Stimulated activated CD8-positive, alpha-beta memory T cell treated with anti-CD3 and anti-CD28 coated beads, Interleukin-12 subunit alpha, Interleukin-12 subunit beta, amount 100 ng/mL, for 4 hours (primary cell): ENCODE measurements at places on chromosomes 1 and 21.

DNA sequence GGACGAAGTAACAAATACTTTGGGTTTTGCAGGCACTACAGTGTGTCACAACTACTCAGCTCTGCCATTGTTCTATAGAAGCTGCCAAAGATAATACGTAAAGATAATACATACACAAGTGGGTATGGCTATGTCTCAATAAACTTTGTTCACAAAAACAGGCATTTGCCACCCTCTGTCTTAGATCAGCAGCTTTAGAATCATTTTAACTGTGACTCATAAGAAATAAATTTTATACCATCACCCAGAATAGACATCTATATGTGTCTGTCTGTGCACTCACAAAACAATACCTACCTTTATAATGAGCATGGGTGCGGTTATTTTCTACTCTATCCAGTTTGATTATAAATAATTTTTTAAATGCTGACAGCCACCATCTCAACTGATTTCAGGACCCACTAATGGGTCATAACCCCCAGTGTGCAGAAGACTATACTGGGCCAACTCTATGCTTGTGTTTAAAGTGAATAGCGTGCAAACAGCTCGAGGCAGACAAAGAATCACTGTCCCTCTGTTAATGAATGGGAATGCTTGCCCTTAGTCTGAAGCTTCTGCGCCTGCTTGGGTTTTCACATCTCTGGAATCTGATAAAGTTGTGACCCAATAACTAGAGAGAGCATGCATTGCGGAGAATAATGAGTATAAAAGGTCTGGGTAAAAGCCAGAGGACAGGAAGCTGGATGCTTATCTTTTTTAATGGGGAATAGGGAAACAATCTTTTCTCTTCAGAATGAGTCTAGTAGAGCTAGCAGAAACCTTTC lies 216.2 kb downstream of the PLPP3 start:
- DNase-seq: no peak

DNA sequence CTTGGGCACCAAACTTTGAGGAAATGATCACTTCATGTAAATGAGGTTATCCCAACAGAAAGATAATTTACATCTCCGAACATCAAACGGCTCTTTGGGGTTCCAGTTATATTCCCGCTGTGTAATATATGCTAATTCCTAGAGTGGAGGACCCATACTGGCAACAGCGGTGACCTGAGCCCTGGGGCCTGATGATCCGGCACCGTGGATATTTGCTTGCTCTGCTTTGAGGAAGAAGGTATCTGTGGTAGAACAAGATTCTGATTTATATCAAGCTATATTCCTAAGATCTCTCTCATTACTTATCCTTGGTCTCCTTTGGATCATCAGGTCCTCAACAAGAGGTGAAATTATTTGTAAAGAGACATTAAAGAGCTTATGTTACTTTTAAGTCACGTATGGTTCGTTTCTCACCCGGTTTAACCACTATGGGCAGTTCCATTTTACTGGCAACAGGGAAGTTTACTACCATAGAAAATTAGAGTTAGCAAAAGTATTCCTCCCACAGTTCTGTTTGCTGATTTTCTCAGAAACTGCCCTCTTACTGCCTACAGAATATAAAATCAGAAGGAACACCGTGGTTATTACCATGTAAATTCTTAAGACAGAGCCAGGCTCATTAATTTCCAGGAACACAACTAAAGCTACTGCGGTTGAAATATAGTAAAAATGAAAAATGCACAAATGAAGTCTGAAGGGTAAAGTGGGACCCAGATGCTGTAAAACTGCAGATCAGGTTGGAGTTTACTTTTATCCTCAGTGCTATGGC lies 56.7 kb downstream of the MRPL39 start:
- no peak for DNase-seq

GRCh38 chr1:53112271-53112774 lies 30.1 kb downstream of the SLC1A7 start:
- no peak for DNase-seq

DNA sequence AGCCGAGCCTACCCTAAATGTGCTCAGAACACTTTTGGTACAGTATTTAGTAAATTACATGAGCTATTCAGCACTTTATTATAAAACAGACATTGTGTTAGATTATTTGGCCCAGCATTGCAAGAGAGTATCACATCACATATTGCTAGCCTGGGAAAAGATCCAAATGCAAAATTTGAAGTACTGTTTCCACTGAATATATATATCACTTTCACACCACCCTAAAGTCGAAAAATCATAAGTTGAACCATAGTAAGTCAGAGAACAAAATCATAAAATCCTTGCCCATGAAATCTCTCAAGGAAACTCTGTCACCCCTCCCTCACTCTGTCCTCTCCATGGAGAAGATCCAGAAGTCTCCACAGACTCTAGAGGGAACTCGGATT lies 33.1 kb downstream of the RGS8 start:
- DNase-seq: no peak

GRCh38 chr21:14541841-14542490 lies 4.1 kb downstream of the SAMSN1 start:
- no peak for DNase-seq

- DNase-seq: no peak
These were observed 157.1 kb upstream of the NRIP1 start for GRCh38 chr21:15221799-15222386.

GRCh38 chr21:45327441-45328197 lies 39.9 kb upstream of the POFUT2 start:
- DNase-seq: no peak

GRCh38 chr21:45611939-45612664 lies 31.4 kb upstream of the PCBP3 start:
- no peak for DNase-seq

DNA sequence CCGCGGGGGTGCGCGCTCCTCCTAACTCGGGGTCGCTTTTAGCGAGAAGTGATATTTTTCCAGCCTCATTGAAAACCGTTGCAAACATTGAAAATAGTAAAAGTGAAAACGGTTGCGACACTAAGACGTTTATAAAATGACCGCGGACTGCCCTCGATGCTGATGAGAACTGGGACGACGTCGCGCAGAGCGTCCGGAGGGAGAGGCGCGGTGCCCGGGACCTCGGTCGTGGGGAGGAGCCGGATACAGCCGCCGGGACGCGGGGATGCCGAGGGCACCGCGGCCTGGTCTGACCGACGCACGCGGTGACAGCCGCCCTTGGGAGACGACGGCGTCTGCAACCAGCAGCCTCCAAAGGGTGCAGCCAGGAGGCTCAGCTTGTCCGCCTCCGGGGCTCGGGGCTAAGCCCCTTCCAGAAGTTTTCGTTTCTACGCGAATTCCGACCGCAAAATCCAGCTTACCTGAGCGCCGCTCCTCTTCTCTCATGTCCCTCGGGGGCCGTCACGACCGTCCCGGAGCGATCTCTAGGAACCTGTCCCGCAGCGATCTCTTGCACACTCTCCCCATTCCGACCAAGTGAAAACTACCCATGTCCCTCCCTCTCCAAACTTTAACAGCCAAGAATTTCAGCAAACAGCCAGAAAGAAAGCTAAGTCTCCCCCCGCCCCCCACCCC lies 144.4 kb upstream of the ETS2 start:
- no peak for DNase-seq
